ENCODE measurements at places on chromosomes 6 and 20.

- DNase-seq, result no peak
Measured at GRCh38 chr20:31785089-31785488, 34.1 kb upstream of the MYLK2 start.

DNA sequence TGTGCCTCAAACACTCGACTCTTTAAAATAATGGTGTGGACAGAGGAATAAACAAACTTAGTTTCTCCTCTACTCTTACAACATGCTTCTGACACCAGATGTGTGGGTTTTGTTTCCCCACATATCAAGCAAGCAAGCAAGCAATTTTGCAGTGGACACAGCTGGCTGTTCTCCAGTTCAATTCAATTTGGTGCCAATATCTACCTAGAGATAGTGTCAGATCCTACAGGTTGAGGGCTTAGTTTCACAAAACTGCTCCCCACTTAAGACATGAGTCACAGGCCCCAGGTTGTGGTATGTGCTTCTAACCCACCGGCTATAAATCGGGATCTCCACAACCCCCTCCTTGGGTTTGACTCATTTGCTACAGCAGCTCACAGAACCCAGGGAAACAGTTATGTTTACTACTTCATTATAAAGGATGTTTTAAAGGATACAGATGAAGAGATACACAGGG, 131.4 kb upstream of the TRAF3IP2 start:
- DNase-seq, result no peak

GRCh38 chr20:1632178-1632577, 12.4 kb upstream of the SIRPB1 start:
- no peak for DNase-seq

DNA sequence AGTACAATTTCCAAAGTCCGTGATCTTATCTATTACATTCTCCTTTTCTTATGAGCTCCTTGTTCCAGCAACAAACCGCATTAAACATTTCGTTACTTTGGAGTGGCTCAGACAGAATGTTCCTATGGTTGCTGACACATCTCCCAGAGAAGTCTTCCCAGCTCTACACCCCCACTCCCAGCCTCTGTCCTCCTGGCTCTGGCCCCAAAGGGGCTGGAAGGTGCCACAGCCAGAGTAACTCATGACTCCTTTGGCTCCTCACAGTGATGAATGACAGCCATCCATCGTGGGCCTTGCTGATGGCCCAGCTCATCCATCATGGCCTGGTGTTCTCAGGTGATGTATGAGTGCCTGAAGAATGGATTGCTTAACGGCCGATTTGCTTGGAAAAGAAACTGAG, 203.0 kb downstream of the DHX35 start:
- no peak for DNase-seq

- no peak for DNase-seq
Measured at GRCh38 chr20:6613280-6613861, 154.1 kb upstream of the BMP2 start.

DNA sequence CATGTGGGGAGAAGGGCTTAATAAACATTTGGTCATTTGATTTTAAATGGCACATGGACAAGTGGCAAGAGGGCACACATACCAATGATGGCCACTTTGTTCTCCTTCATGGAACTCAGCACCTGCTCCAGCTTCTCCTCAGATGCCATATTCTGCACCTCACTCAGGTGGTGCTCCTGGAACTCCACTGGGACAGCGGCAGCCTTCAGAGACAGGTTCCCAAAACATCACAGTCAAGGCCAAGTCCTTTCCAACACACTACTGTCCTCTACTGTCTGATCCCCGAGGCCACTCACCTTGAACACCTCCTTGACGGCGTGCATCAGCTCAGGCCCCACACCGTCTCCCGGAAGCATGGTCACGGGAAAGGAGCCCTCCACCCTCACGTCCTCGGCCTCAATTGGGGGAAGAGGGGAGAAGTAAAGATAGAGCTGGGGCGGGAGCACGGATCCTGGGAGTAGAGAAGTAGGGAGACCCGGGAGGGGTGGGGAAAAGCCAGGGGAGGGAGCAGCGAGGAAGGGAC, 591 bp downstream of the IDH3B start:
- no peak for DNase-seq

DNA sequence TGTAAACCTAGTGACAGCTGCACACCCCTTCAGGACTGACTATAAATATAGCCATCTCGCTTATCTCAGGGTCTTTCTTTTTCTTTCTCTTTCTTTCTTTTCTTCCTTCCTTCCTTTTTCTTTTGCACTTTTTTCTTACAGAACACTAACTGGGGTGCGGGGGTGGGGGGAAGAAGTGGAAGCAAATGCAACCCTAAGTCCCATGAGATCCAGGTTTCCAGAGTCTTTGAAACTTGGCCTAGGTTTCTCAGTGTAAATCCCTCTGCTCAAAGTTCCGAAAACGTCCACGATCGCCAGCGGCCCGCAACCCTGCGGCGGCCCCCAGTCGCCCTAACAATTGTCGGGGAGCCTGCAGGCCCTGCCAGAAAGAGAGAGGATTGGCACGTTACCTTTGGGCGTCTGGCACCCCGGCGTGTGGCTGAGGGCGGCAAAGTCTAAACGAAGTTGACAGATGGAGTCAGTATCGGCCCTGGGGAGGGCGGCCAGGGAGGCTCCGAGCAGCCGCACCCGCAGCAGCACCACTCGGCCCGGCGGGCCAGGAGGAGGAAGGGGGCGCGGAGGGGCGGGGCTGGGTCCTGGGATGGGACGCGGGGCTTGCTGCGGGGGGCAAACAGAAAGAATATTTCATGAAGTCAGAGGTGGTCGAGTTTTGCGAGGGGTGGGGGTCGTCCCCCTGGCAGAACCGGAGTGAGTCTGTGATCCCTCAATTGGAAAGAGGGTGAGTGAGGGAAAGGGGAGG, 577 bp upstream of the FOXF2 start:
- DNase-seq, result no peak

DNA sequence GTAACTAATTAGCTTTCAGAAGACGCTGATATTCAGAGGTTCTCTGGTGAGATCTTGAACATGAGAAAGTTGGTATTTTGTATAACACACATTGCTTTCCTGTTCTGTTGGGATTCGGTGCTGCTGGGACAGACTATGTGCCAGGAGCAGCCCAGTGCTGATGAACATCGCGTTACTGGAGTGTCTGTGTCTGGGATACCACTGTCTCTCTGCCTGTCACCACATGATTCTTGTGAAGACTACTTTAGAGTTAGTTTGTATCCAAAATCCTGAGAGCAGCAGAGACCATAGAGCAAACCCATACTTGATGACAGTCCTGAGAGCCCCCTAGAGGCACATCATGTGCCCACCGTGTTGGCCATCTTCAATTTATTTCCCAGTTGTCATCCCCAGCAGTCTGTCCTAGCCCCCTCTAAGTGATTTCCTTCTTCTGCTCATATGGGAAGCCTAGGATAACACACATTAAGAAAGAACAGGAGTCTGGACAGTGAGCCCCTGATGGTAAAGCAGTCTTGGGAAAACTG, 41.8 kb upstream of the TINAG start:
- DNase-seq, result no peak

DNA sequence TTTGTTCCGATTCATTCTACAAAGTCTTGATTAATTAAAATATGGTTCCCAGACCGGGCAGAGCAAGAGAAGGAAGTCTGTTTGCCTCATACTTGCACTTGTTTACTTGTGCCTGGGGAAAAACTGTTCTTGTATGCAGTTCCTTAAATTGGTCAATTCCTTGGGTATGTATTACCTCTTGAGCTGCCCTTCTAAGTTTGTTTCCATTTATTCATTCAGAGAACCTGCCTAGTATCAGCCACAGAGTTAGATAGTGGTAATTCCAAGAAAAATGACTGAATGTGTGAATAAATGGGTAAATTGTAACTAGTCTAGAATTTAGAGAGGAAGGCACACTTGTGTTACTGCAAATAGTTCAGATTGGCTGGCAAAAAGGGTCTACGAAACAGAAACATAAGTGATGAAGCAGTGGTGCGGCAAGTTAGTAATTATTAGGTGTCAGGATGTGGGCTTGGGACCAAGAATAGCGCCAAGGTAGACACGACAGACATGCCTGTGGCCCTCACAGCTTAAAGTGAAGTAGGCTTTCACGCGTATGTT, 525 bp upstream of the MAK start:
- DNase-seq, result no peak

DNA sequence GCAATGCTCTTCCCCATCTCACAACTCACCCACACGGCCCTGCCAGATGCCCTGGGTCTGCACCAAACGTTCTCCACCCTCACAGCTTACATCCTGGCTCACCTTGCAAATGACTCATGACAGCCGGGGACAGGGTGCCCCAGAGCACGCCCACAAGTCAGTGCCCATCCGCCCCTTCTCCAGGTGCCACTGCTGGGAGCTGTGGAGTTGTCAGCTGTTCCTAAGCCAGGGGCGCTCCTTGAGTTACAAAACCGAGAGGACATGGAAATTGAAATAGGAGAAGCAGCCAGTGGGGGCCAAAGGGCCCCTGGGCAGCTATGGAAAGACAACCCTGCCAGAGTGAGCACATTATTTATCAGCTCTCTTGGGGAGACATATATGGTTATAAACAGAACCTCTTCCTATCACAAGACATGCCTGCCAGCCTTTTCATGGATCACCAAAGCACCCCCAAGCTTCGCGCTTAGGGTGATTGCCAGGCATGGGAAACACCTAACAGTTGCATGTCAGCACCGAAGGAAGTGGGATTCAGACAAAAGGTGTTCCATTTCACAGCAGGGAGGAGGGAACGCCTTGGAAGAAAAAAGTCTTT, 236.8 kb downstream of the LY86 start:
- DNase-seq, result no peak

- DNase-seq, result no peak
Measured at GRCh38 chr20:33004141-33004751, at the start of gene SUN5. SUN5 (minus strand) TSS chr20:33004433; CDS start chr20:33004340, 93 bp downstream.

DNA sequence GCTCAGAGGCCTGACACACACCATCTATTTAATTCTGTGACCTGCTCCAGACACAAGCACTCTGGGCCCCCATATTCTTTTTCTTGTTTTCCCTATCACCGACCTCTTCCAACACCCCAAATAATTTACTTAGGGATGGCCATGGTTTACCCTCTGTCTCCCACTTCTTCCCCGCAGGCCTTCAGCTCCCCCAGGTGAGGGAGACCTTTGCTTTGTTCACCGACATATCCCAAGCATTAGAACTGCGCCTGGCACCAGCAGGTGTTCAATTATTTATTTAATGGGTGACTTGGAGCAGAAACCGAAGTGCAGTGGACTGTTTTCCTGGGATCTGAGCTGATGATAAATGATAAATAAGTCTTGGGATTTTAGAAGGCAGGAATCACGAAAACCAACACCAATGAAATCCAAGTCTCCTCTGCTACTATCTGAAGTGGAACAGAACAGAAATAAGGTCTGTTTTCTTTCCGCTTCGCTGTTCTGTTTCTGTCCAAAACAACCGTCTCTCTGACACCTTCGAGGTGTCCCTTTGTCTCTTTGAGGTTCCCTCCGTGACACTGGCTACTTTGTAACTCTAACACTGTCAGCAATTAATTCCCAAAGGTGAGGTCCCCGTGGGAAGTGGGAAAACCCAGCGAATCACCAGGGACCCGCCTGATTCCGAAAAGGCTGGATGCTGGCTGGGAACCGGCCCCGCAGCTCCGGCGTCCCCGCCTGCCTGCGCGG, 1.1 kb upstream of the RIN2 start:
- no peak for DNase-seq

DNA sequence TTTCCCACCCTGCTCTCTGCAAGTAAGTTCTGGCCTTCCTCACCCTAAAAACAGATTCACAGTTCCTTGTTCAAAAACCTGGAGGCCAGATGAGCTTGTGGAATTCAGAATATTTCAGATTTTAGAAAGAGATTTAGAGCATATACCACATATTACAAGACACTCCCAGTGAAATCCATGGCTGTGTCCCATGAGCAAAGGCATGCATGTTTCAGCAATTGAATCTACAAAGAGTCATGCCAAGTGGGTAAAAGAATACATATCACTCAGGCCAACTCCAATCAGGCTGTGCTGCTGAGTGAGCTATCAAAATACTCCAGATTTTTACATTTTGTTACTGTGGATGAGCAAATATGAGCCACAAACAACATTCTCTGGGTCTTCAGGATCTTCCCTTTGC, 10.2 kb upstream of the NEDD9 start:
- DNase-seq, result no peak

GRCh38 chr6:149907317-149907716, 9.4 kb upstream of the RAET1E start:
- DNase-seq, result no peak

- DNase-seq, result no peak
Measured at GRCh38 chr6:1795910-1796309, 186.2 kb downstream of the FOXC1 start.

- no peak for DNase-seq
Measured at GRCh38 chr6:163702736-163703135, 288.2 kb downstream of the QKI start.

- DNase-seq, result no peak
Measured at GRCh38 chr6:39184906-39185580, 44.2 kb downstream of the KCNK5 start.

DNA sequence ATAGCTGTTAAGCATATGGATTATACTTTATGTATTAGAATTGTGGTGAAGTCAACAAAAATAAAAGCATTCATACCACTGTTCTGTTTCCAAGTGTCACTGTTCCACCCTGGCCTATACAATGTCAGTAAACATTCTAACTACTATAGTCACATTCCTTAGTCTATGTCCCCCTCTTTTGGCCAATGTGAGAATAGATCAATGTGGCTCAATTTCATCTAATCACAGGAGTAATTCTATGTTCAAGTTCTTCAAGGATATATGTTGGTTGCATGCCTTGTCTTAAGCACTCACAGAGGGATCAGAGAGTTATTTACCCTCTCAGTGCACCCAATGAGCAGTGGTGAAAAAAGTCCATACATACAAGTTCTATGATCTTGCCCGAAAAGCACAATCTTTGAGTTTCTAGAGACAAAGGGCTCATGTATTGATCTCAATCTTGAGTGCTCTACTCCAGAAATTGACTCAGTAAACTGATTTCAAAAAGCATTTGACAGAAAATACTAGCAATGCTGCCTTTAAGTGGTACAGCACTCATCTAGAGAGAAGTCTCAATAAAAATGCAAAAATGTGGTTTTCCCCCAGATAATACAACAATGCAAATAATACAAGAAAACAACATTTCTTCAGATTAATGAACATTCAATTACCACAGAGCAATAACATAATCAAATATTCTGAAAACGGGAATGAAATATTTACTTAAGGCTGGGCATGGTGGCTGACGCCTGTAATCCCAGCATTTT, 16.5 kb downstream of the SMLR1 start:
- DNase-seq, result no peak

- no peak for DNase-seq
Measured at GRCh38 chr6:98678481-98678880, 155.9 kb upstream of the POU3F2 start.

- DNase-seq, result no peak
Measured at GRCh38 chr20:22453244-22454080, 130.9 kb downstream of the FOXA2 start.

GRCh38 chr20:53984356-53985149, 85.8 kb downstream of the BCAS1 start:
- no peak for DNase-seq

GRCh38 chr6:15290962-15291704, 45.3 kb downstream of the JARID2 start:
- no peak for DNase-seq

GRCh38 chr6:80457439-80457933, 351.0 kb downstream of the BCKDHB start:
- DNase-seq, result no peak

Measured in right renal pelvis (tissue), 4 donors.